ENCODE measurements at places on chromosomes 4 and X.

GRCh38 chr4:138996090-138996489, 19.5 kb upstream of the NOCT start:
- DNase-seq = no peak

- no peak for DNase-seq
Measured at GRCh38 chr4:138444260-138444659, 202.1 kb upstream of the SLC7A11 start.

- DNase-seq = no peak
Measured at GRCh38 chrX:100647739-100648138, 3.7 kb downstream of the SRPX2 start.

DNA sequence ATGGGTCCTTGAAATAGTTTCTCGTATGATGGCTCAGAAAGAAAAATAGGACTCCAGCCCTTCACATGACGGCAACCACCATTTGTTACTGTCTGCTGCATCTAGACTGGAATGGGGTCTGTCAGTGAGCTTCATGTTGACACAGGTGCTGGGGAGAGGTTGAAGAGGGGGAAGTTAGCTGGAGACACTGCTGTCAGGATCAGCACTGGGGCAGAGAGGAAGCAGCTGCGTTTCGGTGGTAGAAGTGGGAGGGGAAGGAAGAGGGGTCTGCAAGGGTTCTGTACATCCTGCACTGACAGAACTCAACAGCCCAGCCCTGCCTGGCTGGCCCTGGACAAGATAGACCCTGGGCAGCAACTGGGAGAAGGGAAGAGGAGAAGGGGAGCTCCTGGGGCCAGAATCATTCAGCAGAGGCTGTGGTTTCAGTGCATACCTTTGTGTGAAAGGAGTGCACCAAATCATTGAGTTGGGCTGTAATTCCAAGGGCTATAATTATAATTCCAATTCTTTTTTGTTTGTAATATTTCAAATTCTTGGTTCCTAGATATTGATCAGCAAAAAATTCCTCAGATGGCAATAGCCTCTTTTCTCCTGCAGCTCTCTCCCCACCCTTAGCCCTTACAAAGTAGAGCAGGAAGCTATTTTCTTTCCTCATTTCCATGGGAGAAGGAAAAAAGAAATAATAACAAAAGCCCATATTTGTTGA, 119.4 kb upstream of the C1GALT1C1 start:
- no peak for DNase-seq

DNA sequence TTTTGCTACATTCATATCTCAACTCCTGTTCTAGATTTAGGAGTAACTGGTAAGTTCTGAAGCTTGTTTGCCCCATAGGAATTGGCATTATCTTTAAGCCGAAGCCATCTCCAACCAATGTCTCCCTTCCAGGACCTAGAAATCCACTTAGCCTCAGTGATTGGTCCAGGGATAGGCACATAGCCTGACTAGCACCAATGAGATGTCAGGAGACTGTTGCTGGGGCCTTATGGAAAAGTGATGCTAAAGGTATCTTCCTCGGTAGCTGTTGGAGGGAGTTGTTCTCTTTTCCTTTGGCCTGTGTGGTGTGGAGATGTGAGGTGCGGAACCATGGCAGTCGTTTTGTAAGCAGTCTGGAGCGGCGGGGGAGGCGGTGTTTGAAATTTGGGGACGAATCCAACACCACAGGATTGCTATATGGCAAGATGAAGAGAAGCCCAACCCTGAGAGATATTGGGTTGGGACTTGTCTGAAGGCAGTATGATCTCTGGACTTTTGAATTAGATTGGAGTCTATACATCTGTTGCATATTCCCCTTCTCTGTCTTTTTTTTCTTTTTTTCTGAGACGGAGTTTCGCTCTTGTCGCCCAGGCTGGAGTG, 109.8 kb upstream of the ATP6AP2 start:
- DNase-seq = no peak

DNA sequence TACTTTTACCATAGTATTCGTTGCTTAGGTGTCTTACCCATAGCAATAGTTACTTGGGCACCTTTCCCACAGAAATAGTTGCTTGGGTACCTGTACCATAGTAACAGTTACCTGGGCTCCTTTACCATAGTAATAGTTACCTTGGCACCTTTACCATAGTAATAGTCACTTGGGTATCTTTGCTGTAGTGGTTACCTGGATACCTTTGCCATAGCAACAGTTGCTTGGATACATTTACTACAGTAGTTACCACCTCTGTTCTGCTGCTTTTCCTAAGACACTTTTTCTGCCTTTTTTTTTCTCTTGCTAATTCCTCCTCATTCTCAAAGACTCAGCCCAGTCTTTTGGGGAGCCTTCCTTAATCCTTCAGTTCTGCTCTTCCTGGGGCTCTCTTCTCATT, 272.8 kb upstream of the PUDP start:
- DNase-seq = no peak

DNA sequence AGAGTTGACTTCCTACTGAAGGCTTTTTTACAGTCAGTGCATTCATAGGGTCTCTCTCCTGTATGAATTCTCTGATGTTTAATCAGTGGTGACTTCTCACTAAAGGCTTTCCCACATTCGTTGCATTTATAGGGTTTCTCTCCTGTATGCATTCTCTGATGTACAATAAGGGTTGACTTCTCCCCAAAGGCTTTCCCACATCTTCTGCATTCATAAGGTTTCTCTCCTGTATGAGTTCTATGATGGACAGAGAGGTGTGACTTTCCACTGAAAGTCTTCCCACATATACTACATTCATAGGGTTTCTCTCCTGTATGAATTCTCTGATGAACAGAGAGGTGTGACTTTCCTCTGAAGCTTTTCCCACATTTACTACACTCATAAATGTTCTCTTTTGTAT, 45.2 kb downstream of the ZNF674 start:
- no peak for DNase-seq

DNA sequence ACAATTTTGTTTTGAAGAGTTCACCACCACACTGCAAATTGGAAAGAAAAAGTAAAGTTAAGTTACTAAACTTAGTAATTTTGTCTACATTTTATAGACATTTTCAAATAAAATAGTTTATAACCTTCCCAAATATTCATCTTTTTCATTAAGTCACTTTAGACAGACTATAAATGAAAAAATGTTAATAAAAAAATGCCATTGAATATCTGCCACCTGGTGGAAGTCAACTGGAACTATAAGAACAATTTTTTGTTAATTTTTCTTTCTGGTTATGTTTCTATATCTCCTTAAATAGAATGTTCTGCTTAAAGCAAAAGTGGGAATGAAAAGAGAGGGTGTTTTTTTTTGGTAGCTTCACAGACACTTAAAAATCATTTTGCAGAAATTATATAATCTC, 534.4 kb upstream of the PCDH10 start:
- no peak for DNase-seq

- no peak for DNase-seq
Measured at GRCh38 chr4:82481506-82481840, 51.1 kb downstream of the ENOPH1 start.

- no peak for DNase-seq
Measured at GRCh38 chrX:9378980-9379696, 85.7 kb upstream of the TBL1X start.

DNA sequence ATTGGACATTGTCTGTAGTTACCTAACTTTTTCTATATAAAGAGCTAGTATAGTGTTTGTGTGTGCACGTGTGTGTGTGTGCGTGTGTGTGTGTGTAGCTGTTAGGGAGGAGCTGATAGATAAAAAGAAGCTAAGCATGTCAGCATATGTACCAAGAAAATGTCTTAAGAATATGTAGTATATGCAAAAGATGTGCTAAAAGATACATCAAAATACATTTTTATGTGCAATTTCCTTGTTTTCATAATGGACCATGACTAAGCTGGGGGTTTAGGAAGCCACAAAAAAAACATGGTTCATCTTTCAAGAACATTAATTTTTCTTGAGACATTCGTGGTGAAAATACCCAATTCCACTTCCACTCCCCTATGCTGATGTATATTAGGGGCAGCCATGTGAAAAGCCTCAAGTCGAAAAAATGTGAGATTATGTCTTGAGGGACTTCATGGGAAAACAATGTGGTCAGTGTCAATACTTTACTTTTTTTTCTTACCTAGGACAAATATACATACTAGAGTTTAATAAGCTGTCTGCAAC, 1599.7 kb downstream of the ARAP2 start:
- DNase-seq = no peak

DNA sequence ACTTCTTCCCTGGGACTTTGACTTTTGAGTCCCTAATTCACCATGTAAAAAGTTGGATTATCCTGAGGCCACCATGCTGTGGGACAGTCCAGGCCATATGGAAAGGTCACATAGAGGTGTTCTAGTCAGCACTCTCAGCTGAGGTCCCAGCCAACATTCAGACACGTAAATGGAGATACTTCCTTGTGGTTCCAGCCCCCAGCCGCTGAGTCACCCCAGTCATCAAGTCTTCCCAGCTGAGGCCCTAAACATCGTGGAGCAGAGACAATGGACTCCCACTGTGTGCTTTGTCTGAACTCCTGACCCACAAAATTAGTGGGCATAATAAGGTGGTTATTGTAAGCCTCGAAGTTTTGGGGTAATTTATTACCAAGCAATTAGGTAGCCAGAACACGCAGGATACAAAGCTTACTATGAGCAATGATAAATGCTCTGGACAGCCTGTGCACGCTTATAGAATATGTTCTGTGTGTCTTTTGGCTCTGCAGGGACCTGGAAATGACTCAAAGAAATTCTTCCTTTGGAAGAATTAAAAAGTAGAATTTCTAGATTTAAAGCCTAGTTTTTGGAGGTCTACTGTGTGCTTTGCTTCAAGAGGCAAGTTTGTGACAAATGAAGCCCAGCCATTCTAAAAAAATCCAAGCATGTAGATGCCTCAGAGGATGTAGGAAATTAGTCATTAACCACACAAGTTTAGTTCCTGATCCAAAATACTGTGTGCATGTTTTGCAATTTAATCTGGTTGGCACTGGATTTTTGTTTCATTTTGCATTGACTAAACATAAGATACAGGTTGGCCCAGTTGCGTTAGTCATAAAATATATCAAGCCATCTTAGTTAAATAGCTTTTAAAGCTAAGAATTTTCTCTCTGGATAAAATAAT, 33.2 kb upstream of the SLC9A7 start:
- no peak for DNase-seq

GRCh38 chr4:139300431-139301112, 733 bp upstream of the NAA15 start:
- DNase-seq = no peak

- DNase-seq = no peak
Measured at GRCh38 chrX:73563738-73564068, 706 bp downstream of the CHIC1 start.

DNA sequence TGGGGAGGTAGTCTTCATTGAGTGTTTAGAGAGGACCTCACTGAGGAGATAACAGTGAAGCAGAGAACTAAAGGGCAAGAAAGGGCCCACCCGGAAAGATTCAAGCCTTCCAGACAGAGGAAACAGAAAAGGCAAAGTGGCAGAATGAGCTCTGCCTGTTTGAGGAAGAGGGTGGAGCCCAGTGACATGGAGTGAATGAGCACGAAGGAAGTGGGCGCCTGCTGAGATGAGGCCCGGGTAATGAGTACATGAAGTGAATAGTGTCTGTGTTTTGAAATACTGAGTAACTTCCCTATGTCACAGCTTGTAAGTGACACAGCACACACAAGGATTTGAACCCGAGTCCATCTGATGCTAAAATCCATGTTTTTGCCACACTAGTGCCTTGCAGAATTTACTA, 32.5 kb upstream of the TLR2 start:
- no peak for DNase-seq

GRCh38 chr4:186859420-186859819, 135.8 kb upstream of the FAT1 start:
- no peak for DNase-seq

DNA sequence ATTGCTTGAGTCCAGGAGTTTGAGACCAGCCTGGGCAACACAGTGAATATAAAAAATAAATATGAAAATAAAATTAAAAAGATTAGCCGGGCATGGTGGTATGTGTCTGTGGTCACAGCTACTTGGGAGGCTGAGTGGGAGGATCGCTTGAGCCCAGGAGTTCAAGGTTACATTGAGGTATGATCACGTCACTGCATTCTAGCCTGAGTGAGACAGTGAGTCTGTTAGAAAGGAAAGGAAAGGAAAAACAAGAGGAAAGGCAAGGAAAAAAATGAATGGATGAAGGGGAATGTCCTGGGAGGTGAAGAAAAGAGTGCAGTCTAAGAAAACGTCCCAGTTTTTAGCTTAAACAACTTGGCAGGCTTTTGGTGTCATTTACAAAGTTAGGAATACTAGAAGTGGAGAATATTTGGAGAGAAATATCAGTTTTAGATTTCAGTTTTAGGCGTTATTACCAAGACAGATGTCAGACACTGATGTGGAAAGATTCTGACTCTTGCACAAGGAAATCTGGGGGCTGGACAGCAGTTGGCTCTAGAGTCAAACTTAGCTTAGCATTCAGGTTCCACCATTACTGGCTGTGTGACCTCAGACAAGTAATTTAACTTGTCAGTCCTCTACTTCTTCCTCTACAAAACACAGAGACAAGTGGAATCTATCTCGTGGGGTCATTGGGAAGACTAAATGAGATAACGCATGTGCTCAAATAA, 139.0 kb downstream of the TSPAN5 start:
- no peak for DNase-seq

GRCh38 chr4:184792950-184793555, 32.7 kb downstream of the ACSL1 start:
- DNase-seq = no peak

DNA sequence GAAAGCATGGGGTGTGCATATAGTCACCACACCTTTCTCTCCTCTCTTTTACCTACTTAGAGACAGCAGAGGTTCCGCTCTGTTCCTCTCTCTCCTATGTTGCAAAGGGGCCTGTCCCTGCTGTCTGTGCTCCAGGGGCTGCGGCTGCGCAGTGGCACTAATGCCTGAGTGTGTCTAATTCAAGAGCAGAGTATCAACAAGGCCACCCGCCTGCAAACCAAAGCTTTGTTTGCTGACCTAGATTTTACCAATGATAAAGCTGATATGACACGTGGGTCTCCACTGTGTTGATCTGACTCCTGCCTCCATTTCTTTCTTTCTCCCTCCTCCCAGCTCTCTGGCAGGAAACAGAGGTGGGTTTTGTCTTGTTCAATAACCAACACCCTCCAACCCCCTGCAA, 74.9 kb downstream of the NSG1 start:
- no peak for DNase-seq

GRCh38 chr4:82918091-82918490, 17.6 kb downstream of the THAP9 start:
- DNase-seq = no peak

- DNase-seq = no peak
Measured at GRCh38 chr4:88792268-88792781, 94.7 kb upstream of the NAP1L5 start.

GRCh38 chr4:108227923-108228322, 59.2 kb upstream of the LEF1 start:
- DNase-seq = no peak

DNA sequence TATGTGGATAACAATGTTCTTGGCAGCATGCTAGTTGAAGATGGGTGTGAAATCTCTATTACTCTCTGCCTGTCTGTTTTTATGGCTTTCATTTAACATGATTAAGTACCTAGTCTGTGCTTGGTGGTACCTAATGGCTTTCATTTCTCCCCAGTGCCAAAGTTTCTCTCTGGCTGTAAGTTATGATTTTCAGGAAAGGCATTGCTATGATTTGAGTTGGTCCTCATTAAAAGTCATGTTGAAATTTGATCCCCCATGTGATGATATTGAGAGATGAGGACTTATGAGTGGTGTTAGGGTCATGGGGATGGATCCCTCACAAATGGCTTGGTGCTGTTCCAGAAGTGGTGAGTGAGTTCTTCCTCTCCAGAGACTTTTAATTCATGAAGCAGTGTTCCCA, 162.4 kb upstream of the IL15 start:
- DNase-seq = no peak
